Stimulated activated naive CD8-positive, alpha-beta T cell treated with anti-CD3 and anti-CD28 coated beads, Interleukin-15, Interleukin-2, amounts not matched to agents 100 U/mL and 50 U/mL, for 24 hours (primary cell): ENCODE measurements at places on chromosomes 12 and 14.

DNA sequence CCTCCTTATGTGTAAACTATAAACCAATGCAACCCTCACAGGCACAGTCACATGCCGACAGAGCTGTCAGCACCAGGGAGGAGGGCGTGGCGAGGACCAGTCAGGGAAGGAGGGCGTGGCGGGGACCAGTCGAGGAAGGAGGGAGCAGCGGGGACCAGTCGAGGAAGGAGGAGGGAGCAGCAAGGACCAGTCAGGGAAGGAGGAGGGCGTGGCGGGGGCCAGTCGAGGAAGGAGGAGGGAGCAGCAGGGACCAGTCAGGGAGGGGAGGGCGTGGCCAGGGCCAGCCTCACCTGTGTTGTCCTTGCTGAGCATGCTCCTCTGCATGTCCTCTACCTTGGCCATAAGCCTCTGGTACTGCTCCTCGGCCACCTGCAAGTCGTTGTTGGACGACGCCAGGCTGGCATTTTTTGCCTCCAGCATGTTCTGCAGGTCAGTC lies 24.2 kb downstream of the GOLGA3 start:
- DNase-seq, result no peak

DNA sequence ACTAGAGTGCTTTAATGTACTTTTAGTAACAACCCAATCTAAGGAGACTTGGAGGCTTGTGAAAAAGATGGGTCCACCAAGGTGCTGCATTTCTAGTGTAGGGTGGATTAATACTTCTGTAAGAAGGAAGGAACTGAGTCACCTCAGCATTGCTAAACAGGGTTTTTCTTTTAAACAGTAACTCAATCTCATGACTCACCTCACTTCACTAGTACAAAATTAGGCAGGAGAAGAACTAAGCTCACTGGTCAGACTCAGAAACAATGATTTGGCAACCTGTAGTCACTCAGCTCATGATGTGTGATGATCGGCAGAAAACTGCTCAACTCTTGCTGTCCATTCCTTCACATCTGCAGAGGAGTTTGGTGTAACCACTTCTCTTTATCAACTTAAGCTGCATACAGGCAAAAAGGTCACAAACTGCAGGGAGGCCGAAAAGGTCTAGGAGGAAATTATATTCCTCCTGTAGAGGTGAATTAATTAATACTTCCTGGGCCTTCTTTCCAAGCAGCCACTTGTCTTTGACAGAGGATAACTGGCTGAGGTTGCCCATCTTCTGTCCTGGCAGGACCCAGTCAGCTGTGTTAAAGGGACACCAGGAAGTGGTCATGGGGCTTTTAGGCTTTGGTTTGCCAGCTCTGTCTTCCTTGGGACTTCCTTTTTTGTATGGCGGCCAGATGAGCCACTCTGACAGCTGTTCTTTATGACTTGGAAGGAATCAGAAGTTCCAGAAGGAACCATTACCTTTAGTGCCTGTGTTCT lies 466.9 kb downstream of the FUT8 start:
- no peak for DNase-seq

DNA sequence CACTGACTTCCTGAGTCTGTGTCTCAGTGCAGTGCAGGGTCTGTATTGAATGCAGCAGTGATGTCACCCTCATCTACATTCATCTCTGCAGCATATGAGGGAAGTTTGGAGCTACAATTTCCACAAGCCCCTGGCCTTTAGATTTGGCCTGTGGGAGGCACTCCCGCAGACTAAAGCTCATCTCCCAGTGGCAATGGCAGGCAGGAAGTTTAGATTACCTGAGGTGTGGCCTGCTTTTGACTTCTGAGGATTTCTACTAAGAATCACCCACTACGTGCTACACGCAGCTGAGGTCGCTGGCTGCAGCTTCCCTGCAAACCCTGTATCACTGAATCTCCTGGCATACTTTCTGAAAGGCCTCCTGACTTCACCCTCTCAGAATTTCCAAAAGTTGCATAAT lies 202.2 kb upstream of the PRKD1 start:
- no peak for DNase-seq

DNA sequence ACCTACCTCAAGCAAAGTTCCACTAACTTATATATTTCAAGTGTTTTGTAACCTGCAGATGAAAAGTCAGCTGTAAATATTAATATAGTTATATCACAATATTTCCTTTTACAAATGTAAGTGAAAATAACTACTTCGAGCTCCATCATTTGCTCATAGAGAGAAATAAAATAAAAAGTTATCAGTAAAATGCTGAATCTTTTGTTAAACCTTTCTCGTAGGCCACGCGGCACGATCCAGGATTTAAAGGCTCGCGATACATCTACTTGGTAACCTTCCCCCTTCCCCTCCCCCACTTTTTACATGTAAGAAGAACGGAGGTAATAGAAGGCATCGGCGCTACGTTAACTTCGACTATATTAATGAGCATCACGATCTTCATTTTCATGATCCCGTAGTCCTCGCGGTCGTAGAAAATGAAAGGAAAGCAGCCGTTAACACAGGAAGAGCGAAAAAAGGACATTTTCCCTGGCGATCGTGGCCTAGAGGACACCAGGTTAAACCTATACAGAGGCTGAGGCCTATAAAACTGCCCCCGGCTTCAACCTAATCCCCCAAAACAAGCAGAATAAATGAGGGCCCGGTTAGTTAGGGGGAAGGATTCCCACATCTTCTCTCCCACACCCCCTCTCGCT lies 508 bp downstream of the HNRNPC start:
- no peak for DNase-seq

DNA sequence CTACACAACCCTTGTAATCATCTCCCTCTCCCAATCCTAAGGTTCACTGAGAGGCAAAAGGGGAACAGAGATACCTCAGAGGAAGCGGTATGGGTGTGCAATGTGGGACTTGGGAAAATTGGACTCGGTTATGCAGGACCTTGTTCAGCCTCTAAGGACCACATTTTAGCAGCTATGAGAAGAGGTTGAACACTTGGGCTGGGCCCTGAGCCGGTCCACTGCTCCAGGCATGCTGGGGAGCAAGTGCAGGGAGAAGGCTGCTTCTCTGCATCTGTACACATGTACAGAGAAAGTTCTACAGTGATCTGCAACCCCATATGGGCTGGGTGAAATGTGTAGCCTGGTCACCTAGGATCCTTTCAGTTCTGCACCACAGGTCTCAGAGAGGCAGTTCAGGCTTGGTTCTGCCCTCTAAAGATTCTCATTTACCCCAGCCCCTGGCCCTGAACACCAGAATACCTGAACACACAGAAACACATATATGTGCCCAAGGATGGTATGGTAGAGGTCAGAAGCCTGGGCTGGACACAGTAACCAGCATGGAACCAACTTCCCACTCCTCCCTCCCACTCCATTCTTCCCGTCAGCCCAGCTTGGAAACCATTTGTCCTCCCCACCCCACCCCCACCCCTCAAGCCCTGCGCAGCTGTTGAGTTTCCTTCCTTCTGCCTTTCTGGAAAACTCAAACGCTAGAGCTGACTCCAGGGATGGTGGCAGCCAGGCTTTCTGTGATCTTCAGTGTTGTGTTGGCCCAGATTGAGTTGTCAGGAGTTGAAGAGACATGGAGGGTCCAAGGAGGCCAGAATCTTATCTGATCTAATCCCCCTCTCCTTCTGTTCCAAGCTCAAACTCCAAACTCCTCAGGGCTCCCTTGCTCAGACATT lies 10.4 kb downstream of the HOXC5 start:
- DNase-seq, result no peak

DNA sequence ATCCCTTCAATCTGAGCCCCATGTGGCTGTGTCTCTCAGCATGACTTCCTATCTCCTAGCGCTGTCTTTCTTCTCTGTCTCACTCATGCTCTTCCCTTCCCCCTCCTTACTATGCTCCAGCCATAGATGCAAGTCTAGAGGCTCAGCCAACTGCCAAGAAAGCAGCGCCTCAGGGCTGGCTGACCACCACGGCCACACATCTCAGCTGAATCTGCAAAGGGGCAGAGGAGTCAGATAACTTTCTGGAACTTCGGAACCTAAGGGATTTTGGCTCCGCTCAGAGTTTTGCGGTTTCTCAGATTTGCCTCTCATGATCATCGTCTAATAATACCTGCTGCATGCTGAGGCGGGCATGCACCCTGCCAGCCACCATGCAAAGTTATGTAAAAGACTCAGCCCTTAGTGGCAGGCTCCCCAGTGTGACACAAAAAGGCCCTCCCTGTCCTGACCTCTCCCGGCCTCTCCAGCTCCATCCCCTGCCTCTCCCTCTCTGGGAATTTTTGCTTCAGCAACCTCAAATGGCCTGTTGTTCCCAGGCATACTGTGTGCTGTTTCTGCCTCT lies 5.0 kb upstream of the FGF6 start:
- DNase-seq, result no peak

- no peak for DNase-seq
Observed at GRCh38 chr12:10027311-10027710, 3.2 kb upstream of the CLEC9A start.

- DNase-seq, result peak; percentile 26
Observed at GRCh38 chr14:35944847-35945246, 118.7 kb downstream of the BRMS1L start.
